ENCODE measurements at places on chromosomes 2 and 18.

GRCh38 chr2:113183703-113184102 is 9.9 kb downstream of the PSD4 start:
- no peak for DNase-seq

- no peak for DNase-seq
Measured at GRCh38 chr2:173909846-173910245, 55.3 kb downstream of the SP3 start.

DNA sequence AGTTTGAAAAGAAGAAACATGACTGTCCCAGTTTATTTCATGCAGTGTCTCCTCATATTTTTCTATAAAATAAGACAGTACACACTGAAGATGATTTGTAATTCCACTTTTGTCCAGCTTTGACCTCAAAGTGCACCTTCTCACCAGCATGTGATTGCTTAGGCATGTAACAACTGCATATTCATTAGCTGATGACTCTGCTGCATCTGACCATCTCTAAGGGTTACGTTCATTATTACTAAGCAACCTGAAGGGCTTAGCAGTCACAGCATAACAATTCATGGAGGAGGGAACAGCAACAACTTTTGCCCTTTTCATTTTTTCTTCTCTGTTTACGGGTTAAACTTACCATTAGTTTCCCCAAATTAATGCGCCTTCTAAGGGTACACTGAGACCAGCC is 330.6 kb upstream of the PIK3C3 start:
- no peak for DNase-seq

- no peak for DNase-seq
Measured at GRCh38 chr2:60460577-60461420, 92.7 kb downstream of the BCL11A start.

GRCh38 chr18:45849529-45849928 is 24.1 kb downstream of the SIGLEC15 start:
- DNase-seq = no peak
